Adrenal gland (tissue), 19 donors: ENCODE measurements at places on chromosomes 6 and 20.

- no peak overlapping the region for H3K4me3 ChIP-seq
- H3K27me3 ChIP-seq: no peaks in the 10 kb centered on the region
- no peaks in the 10 kb centered on the region for H3K36me3 ChIP-seq
- no peaks in the 10 kb centered on the region for H3K4me1 ChIP-seq
- DNase-seq: no peak
- H3K27ac ChIP-seq: no peak overlapping the region
These were observed 189.5 kb downstream of the GMDS start for GRCh38 chr6:2055911-2056310.

DNA sequence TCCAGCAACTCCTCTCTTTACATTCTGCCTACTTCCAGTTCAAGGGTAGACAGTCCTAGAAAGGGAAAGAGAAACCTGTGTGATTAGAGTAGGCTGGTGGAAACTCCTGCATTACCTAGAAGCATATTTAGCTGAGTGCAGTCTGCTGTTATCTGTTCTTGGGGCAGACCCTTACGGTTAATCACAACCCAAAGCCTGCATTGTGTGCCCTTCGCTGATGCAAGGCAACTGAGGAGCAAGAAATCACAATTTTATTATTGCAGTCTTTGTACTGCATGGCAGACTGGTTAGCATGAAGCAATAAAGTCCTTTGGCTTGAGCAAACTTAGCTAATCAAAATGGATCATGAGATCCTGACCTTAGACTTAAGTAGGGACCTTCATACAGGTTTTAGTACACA lies 1.5 kb upstream of the GOPC start:
- H3K4me3 ChIP-seq: no peak overlapping the region
- no peaks in the 10 kb centered on the region for H3K27me3 ChIP-seq
- no peaks in the 10 kb centered on the region for H3K36me3 ChIP-seq
- DNase-seq: no peak

GRCh38 chr20:6654513-6655252 lies 112.8 kb upstream of the BMP2 start:
- H3K36me3 ChIP-seq: no peaks in the 10 kb centered on the region
- H3K4me1 ChIP-seq: no peaks in the 10 kb centered on the region
- no peak overlapping the region for H3K27ac ChIP-seq
- no peaks in the 10 kb centered on the region for H3K27me3 ChIP-seq
- no peak for DNase-seq

DNA sequence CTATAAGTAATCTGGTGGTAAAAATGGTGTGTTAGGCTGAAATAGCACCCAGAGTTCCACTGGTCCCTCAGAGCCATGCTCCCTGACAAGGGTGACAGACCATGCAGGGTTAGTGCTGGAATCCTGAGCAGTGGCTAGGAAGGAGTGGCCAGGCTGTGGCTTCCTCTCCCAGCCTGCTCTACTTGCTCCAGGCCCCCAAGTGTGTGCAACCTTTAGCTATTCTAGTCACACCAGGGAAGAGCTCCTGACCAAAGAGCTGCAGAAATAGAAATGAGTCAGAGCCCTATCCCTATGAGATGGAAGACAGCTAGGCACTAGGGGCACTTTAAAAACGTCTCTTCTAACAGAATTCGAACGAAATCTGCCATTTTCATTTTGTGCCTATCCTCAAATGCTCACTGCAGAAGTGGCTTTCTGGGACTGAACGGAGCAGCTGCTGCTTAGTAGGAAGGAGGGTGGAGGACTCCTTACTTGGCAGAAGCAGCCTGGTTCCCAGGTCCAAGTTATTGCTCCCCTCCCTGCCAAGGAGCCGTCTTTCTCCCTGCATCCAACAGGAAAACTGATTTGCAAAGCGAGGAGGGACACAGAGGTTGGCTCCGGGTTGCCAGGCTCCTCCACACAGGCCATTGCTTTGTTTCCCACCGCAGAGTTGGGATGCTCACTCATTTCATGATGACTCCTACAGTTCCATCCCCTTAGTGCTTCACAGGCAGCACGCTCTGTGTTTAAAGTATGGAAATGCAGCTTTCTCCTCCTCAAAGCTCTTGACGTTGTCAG lies 754.5 kb downstream of the C6orf118 start:
- DNase-seq: no peak
- no peaks in the 10 kb centered on the region for H3K4me1 ChIP-seq
- H3K4me3 ChIP-seq: no peak overlapping the region

GRCh38 chr20:59020938-59021551 lies 1.8 kb downstream of the TUBB1 start:
- H3K4me1 ChIP-seq: no peaks in the 10 kb centered on the region
- peaks cover 26% of the 10 kb centered on the region for H3K36me3 ChIP-seq
- no peak for DNase-seq

- DNase-seq: no peak
- H3K27ac ChIP-seq: no peak overlapping the region
- no peaks in the 10 kb centered on the region for H3K4me1 ChIP-seq
- H3K27me3 ChIP-seq: no peaks in the 10 kb centered on the region
- H3K36me3 ChIP-seq: no peaks in the 10 kb centered on the region
- H3K4me3 ChIP-seq: no peak overlapping the region
These were observed 444.1 kb downstream of the KHDRBS2 start for GRCh38 chr6:61841958-61842357.

- no peaks in the 10 kb centered on the region for H3K27me3 ChIP-seq
- peak; percentile 65 for DNase-seq
- peaks cover 37% of the 10 kb centered on the region for H3K36me3 ChIP-seq
These were observed 79.5 kb downstream of the ZMYND8 start for GRCh38 chr20:47276851-47277534.

- no peak overlapping the region for H3K27ac ChIP-seq
- no peaks in the 10 kb centered on the region for H3K4me1 ChIP-seq
- H3K36me3 ChIP-seq: no peaks in the 10 kb centered on the region
- no peaks in the 10 kb centered on the region for H3K27me3 ChIP-seq
These were observed 29.5 kb upstream of the SPDEF start for GRCh38 chr6:34585512-34586061.

DNA sequence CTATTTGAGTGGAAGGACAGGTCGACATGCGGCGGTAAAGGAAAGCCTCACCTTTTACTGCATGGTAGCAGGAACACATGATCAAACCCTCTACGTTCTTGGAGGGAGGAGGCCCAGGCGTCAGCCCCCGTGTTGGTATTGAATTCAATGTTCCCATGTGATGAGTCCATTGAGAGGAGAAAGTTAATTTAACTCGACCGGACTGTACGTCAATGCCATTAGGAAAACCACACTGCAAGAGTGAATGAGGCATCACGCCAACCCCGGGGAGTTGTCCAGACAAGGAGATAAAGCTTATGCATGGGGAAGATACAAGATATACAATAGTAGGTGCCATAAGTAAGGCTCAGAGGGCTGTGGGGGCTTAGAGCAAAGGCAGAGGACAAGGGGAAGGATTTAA lies 213.9 kb upstream of the ECI2 start:
- H3K27ac ChIP-seq: no peak overlapping the region
- no peaks in the 10 kb centered on the region for H3K36me3 ChIP-seq
- peak; percentile 44 for DNase-seq
- no peaks in the 10 kb centered on the region for H3K27me3 ChIP-seq

GRCh38 chr6:18204691-18205090 lies 49.5 kb downstream of the KDM1B start:
- peaks cover 20% of the 10 kb centered on the region for H3K36me3 ChIP-seq
- no peak overlapping the region for H3K27ac ChIP-seq
- no peak for DNase-seq
- no peak overlapping the region for H3K4me3 ChIP-seq
